ENCODE measurements at places on chromosomes 12 and 14.

- DNase-seq = no peak
These were observed 714.6 kb downstream of the DIO2 start for GRCh38 chr14:79496701-79497100.

- no peak for DNase-seq
These were observed 29.5 kb downstream of the CEP170B start for GRCh38 chr14:104894331-104895206.

DNA sequence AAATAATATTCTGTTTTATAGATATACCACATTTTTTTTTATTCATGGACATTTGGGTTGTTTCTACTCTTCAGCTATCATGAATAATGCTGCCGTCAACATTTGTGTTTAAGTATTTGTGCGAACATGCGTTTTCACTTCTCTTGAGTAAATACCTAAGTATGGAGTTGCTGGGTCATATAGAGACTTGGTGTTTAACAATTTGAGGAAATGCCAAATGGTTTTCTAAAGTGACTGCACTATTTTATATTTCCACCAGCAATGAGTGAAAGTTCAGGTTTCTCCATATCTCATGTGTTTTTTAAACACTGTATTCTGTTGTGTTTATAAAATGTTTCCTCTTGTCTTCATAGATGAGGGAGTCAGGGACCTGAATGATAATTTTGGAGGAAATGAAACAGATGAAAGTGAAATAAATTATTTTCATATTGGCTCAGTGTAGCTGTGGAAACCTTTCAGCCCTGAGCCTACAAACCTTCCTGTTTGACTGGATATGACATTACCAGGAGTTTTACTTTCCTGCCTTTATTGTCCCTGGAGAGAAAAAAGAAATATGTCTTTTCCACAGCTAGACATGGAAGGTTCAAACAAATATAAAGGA lies 26.3 kb downstream of the DAAM1 start:
- no peak for DNase-seq

GRCh38 chr14:101480022-101480746 lies 81.1 kb upstream of the DIO3 start:
- no peak for DNase-seq

GRCh38 chr14:29528889-29529288 lies 398.8 kb downstream of the PRKD1 start:
- DNase-seq = no peak

GRCh38 chr12:43407816-43408645 lies 144.0 kb downstream of the ADAMTS20 start:
- DNase-seq = no peak

DNA sequence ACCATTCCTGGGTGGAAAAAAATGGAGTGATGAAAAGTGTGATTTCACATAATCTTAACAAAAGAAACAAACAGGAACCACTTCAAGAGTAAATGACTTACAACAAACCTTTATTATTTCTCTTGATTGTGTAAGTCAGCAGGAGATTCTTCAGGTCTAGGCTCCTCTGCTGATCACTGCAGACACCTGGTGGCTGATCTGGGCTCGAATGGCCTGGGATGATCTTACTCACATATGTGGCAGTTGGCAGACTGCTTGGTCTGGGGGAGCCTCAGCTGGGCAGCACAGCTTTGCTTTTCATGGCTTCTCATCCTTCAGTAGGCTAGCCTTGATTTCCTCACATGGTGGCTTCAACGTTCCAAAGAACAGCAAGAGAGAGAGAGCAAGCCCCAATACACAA lies 215.4 kb upstream of the PRICKLE1 start:
- no peak for DNase-seq

GRCh38 chr12:11584221-11584855 lies 65.1 kb upstream of the ETV6 start:
- no peak for DNase-seq

- no peak for DNase-seq
These were observed 19.8 kb downstream of the KRT80 start for GRCh38 chr12:52171950-52172512.

DNA sequence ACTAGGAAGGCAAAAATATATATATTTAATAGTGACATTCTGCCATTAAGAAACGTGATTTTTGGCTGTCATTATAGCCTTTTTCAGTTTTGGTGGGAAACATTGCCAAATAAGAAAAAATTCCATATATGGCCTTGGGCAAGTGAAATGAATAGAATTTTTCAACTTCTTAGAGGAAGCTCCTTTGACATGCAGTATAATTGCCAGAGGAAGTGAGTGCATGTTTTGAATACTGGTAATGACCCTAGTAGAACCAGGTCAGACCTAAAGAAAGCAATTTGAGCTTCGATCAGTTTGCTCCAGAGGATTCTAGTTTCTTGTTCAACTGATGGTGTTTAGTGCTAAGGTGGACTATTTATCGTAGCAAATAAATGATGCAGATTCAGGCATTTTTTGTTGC lies 26.2 kb upstream of the TRIM9 start:
- no peak for DNase-seq

- no peak for DNase-seq
These were observed 31.3 kb upstream of the KICS2 start for GRCh38 chr12:64253356-64253755.

DNA sequence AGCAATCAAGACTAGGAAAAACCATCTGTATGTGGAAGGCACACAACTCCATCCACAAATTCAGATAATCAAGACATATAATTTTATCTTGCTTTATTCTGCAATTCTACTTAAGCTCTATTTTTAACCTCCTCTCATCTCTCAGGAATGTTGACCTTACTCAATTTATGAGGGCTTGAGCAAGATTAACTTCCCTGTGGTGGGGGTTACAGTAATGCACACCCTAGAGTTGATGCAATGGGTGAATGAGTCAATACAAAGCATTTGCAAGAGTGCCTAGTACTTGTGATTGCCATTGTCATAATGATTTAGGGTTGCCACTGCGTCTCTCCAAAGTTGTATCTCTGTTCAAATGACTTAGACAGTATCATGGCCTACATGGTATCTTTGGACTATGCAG lies 1598.4 kb upstream of the TMEM132C start:
- DNase-seq = no peak

DNA sequence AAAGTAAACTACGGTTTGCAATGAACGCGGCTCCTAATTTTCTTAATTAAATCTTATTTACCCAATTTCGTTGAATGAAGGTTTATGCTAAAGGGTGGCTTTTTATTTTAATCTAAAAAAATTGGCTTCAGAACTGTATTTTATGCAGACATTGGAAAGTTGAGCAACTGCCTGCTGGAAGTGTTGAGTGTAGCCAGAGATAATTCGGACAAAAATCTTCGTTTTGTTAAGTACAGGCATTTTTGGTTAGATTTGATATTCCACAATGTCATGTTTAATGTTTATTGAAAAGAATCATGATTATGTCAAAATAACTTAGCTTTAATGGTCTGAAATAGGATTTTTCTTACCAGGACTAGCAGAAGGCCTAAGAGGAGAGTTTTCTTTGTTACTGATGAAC lies 875 bp downstream of the IRAK3 start:
- no peak for DNase-seq

- DNase-seq = no peak
These were observed 270.8 kb downstream of the FOXG1 start for GRCh38 chr14:29037411-29037810.

DNA sequence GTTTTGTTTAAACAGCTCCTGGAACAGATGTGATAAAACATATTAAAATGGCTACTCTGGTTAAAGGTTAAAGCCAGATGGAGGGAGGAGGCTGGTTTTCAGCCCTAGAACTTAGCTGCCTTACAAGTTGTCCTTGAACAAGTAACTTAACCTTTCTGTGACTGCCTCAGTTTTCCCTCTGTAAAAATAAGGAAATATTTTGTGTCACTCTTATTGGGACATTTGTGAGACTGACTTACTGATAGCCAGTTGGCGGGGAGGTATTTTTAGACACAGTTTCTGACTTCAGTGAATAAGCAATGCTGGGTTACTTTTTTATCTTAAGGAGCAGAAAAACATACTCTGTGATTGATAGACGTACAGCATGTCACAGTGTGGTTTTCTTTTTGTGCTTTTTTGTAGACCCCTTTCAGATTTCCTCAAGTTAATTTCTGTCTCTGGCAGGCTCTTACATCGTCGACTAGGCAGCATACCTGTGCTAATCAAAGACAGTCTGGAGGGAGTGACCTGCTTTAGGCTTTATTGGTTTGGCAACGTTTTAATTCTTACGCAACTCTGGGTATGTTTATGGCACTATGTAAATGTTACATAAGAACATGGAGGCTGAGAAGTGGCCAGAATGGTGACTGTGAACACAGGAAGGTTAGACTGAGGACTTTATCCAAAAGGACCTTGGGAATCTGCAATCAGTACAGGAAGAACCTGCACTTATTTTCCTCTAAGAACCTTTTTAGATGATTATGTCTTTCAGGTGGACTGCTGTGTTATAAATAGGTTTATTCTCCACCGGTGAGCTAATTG lies 3.3 kb downstream of the ACVR1B start:
- DNase-seq = no peak

Measured in stimulated activated CD4-positive, alpha-beta T cell treated with anti-CD3 and anti-CD28 coated beads, Interleukin-1b, Interleukin-23, amount 100 ng/mL, for 1 hour (primary cell).